ENCODE measurements at places on chromosomes 7 and 10.
A peak's percentile ranks its signal among the peaks of the same experiment; 100 is the strongest.

- peak; percentile 7 for DNase-seq
Measured at GRCh38 chr10:78215645-78216044, 182.0 kb downstream of the RPS24 start.

GRCh38 chr7:39656415-39656814 is 33.0 kb downstream of the RALA start:
- no peak for DNase-seq

- no peak for DNase-seq
Measured at GRCh38 chr7:139854803-139855497, 25.9 kb downstream of the TBXAS1 start.

DNA sequence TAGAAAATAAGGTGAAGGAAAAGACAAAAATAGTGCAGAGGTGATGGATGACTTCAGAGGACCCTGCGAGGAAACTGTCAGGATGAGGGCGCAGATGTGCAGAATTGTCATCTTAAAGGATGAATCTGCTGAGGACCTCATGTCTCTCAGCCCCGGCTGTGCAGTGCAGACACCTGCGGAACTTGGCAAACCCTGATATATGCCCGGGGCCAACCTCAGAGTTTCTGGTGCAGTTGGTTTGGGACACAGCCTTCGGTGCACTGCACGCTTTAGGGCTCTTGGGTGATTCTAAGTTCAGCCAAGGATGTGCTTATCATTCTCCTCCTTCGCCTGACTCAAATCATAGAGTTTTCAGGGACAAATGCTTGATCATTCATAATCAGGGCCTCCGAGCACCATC is 310.1 kb downstream of the TCERG1L start:
- DNase-seq: no peak

DNA sequence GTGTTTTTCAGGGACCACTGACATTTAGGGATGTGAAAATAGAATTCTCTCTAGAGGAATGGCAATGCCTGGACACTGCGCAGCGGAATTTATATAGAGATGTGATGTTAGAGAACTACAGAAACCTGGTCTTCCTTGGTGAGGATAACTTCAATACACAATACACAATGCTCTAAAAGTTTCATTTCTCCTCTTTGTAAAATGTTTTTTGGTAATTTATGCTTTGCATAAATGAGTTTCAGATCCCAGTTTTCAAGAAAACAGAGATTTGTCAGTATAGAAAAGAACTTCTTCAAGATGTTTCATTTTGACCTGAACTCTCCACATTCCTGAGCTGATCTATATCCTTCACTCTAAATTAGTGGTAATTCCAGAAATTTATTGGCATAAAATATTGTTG is 14.2 kb downstream of the ZNF92 start:
- DNase-seq: no peak

GRCh38 chr7:106119719-106120118 is 7.6 kb upstream of the SYPL1 start:
- no peak for DNase-seq

DNA sequence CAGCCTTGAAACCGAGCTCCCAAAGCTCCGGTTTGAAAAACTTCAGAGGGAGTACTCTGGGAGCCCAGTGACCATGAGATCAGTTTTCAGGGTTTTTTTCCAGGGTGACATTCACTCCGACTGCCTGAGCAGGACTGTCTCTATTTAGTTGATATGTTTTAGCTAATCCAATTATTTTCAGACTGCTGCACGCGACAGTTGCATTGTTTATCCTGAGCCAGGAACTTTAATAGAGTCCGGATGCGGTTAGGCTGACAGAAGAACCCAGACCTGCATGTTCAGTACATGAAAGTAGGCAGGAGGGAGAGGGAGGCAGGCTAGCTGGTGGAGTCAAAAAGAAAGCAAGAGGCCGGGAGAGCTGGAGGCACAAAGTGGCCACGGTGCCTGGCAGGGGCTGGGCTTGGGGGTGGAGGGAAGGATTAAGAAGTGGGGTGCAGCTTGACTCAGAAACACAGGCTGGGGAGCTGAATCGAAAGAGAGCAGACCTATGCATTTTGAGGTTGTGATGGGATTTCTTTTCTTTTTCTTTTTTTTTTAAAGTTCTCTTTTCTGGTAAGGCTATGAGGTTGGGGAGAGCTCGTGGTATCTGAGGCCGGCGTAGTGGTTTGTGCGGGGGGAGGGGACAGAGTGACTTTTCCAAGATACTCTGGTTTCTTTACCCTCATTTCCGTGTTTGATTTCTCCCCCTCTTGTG is 5.7 kb downstream of the GATA3 start:
- DNase-seq: no peak
